IMR-90 (cell line): ENCODE measurements at places on chromosomes 6 and 20. TPM values are rescaled to one million over a fixed set of nuclear protein-coding genes. Genes with fewer than 3 reads are reported as not detected.

Gene LAMA2
- 12.5 and 13.3 TPM in 2 replicates for total RNA-seq

GRCh38 chr20:32639284-32639683 is 34.5 kb downstream of the C20orf203 start:
- no peak overlapping the region for H3K4me3 ChIP-seq
- peaks cover 56% of the 10 kb centered on the region for H3K27me3 ChIP-seq
- H3K27ac ChIP-seq: no peak overlapping the region

- no peaks in the 10 kb centered on the region for H3K36me3 ChIP-seq
- no peaks in the 10 kb centered on the region for H3K27me3 ChIP-seq
- H3K4me3 ChIP-seq: no peak overlapping the region
- no peak for DNase-seq
- no peak overlapping the region for H3K27ac ChIP-seq
- no peaks in the 10 kb centered on the region for H3K4me1 ChIP-seq
These were observed 175.4 kb upstream of the HDDC2 start for GRCh38 chr6:125477156-125477555.

DNA sequence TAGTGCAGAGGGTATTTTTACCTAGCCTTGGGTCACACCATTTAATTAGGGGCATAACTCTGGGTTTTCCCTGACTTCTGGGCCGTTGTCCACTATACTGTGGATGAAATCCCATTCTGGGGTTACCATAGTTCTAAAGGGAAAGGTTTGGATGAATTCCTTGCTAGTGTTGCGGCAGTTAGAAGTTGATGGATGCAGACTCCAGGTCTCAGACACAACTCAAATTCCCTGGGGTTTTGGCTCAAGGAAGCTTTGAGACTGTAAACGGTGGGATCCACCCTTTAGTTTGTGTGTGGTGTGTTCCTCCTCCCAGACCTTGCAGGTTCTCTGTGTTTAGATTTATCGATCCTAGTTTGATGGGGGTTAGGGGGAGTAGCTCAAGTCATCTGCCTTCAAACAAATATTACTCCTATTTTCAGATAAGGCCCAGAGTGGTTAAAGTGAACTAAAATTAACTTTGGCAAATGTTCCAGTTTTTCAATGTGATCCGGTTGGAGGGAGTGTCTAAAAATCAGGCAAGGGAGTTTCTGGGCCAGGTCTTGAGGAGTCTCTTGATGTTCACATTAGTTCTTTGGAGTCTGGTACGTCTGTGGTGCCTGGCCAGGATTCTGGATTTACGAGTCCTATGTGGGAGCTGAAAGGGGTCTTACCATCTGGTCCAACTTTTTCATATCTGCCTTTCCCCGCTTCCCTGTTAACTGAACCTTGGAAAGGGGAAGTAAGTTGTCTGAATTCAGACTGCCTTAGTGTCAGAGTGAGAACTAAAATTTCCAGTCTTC is 1.5 kb downstream of the RALY start:
- H3K27ac ChIP-seq: peak overlapping the region; percentile 71
- no peak for DNase-seq
- H3K27me3 ChIP-seq: no peaks in the 10 kb centered on the region
- H3K36me3 ChIP-seq: no peaks in the 10 kb centered on the region
- H3K4me3 ChIP-seq: peak overlapping the region; percentile 88

GRCh38 chr20:5416086-5416485 is 99.3 kb upstream of the PROKR2 start:
- H3K27me3 ChIP-seq: no peaks in the 10 kb centered on the region; the same call in 1 of the 2 replicates
- H3K4me3 ChIP-seq: no peak overlapping the region
- no peaks in the 10 kb centered on the region for H3K36me3 ChIP-seq
- no peak for DNase-seq
- H3K4me1 ChIP-seq: no peaks in the 10 kb centered on the region

DNA sequence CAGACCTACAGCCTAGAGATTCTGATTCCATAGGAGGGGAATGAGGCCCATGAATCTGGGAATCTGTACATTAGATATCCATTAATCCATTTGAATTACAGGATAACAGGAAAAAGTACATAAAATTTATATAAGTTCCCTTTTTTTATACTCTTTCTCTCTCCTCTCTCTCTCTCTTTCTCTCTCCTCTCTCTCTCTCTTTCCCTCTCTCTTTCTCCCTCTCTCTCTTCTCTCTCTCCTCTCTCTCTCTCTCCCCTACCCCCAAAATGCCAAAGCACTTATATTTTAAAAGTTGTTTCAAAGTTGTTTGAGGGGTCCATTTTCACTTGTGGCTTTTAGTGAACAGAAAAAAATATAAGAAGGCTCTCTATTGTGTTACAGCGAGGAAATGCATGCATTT is 15.1 kb downstream of the TSHZ2 start:
- no peaks in the 10 kb centered on the region for H3K4me1 ChIP-seq
- H3K36me3 ChIP-seq: no peaks in the 10 kb centered on the region
- DNase-seq: no peak

DNA sequence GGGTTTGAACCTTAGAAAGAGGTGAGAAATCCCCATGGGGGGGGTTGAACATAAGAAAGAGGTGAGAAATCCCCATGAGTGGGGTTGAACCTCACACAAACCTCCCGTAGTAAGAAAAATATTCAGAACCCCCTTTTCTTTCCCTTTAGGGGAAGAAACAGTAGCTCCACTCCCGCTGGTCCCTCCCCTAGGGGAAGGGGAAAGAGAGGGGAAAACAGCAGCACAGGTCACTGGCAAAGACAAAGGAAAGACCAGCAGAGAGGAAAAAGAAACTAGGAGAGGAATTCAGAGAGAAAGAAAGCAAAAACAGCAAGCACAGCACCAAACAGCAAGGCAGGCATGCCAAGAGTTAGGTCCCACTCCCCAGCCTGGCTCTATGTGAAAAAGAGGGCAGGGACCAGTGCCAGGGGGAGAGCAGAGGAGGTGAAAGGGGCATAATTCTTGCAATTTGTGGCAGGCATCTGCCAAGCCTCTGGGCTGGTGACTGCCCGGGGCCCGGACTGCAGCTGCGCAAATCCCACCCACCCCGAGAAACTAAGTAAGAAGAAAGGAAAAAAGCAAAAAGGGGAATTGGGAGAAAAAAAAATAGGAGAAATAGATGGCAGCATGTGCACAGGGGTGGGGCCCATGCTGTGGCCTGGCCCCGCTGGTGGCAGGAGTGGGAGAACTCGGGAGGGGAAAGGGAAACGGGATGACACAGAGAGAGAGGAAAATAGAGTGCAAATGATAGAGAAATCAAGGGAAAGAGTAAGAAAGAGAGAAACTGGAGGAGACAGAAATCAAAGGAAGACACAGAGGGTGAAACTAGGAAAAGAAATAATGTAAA is 15.1 kb upstream of the GOPC start:
- no peak overlapping the region for H3K27ac ChIP-seq
- no peaks in the 10 kb centered on the region for H3K36me3 ChIP-seq
- no peak for DNase-seq
- no peak overlapping the region for H3K4me3 ChIP-seq

Gene SSTR4
- total RNA-seq: not detected in 2 replicates

GRCh38 chr6:104585646-104586045 is 274.1 kb downstream of the HACE1 start:
- H3K36me3 ChIP-seq: no peaks in the 10 kb centered on the region
- DNase-seq: no peak
- H3K27me3 ChIP-seq: no peaks in the 10 kb centered on the region
- no peak overlapping the region for H3K27ac ChIP-seq
- H3K4me3 ChIP-seq: no peak overlapping the region

Gene CRISP2
- total RNA-seq: not detected in 2 replicates

Gene SLC4A11
- total RNA-seq: 0.28 and 0.36 TPM in 2 replicates

DNA sequence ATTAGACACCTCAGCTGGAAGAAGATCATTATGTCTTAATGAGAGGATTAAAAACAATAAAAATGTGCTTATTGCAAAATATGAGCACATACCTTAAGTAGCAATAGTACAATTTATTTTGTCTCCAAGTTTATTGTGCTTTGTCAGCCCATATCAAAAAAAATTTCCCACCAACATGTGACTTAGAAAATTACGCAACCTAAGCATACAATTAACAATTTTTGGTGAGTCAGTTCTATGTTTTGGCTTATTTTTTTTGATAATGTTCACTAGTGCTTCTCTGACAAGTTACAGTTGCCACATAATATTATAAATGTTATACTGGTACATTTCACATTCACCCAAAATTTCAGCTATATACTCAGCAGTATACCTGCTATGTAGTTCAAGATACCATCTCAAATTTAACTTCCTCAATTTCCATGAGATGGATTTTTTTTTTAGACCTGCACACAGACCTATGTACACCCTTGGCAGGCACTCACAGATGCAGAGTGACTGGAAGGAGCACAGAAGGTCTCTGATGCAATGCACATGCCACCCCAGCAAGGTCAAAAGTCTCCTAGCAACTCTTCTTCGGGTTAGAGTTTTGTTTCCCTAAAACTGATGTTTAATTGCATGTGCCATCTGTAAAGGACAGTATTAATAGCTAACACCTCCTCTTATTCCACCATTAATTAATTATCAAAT is 112.4 kb downstream of the PRKN start:
- no peaks in the 10 kb centered on the region for H3K27me3 ChIP-seq
- H3K4me1 ChIP-seq: no peaks in the 10 kb centered on the region
- H3K27ac ChIP-seq: no peak overlapping the region
- H3K36me3 ChIP-seq: no peaks in the 10 kb centered on the region
